ENCODE measurements at places on chromosomes 12 and 14.

DNA sequence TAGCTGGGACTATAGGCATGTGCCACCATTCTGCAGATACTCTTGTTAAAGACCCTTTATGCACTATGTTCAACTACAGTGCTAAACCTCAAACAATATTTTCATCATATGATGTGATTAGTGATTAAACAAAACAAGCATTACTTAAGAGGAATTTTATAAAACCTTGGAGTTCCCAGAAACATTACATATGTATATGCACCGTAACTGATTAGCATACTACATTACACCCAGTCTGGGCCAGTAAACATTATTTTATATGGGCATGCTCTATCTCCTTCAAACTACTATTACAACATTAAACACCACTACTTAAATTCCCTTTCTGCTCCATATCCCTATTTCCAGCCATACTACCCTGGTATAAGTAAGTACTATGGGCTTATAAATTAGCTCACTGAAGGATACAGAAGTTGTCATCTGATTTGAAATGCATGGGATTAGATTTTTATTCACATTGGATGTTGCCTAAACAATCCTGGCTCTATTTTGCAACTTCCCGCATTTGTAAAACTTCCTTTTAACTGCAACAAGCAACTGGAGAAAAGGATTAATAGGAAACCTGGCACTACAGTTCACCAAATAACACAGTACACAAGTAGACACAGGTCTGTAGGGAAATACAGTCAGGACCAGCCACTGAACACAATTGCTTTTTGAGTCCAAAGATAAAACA lies 205.8 kb downstream of the MED13L start:
- DNase-seq = no peak

DNA sequence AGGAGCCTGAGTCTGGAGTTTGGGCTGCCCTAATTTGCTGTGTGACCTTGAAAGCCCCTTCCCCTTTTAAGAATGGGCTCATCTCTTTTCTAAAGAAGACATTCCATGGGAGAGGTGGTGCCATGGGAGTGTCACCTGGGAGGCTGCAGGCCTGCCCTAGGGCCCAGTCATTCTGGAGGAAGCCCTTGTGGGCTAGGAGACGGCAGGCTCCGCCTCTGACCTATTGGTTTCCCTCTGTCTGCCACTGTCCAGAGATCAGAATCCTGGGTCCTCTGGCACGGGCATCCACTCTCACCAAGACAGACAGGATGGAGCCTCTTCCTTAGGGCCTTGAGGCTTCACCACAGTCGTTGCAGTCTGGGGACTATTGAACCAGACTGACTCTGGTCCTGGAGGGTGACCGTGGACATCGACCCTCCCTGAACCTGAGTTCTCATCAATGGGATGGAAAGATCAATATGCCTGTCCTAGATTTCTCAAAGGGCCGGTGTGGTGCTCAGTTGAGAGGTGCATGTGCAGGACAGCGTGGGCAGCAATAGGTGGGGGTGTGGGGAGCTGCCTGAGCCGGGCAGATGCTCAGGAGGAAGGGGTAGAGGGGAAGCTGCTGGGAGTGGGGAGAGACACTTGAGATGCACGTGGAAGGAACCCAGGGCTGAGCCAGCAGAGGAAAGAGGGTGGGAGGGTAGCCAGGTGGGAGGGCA lies 12.2 kb upstream of the CLMN start:
- no peak for DNase-seq

- no peak for DNase-seq
Measured at GRCh38 chr12:96879301-96879700, 27.8 kb upstream of the NEDD1 start.

DNA sequence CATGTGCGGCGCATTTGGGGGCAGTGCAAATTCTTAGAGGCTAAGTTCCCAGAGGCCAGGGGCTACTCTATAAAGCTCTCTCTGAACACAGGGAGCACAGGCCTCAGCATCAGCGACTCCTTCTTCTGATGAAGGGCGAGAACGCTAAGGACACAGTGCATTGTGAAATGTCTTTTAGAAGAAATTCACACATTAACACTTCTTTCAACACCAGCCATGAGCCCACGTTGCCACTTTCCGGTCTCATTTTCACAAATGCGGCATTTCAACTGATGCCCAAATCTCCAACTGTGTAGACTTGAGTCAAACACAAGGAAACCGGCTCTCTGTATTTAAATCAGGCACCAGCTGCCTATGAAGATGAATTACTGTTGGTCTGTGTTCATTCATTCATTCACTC lies 162.0 kb downstream of the FOXN3 start:
- no peak for DNase-seq

DNA sequence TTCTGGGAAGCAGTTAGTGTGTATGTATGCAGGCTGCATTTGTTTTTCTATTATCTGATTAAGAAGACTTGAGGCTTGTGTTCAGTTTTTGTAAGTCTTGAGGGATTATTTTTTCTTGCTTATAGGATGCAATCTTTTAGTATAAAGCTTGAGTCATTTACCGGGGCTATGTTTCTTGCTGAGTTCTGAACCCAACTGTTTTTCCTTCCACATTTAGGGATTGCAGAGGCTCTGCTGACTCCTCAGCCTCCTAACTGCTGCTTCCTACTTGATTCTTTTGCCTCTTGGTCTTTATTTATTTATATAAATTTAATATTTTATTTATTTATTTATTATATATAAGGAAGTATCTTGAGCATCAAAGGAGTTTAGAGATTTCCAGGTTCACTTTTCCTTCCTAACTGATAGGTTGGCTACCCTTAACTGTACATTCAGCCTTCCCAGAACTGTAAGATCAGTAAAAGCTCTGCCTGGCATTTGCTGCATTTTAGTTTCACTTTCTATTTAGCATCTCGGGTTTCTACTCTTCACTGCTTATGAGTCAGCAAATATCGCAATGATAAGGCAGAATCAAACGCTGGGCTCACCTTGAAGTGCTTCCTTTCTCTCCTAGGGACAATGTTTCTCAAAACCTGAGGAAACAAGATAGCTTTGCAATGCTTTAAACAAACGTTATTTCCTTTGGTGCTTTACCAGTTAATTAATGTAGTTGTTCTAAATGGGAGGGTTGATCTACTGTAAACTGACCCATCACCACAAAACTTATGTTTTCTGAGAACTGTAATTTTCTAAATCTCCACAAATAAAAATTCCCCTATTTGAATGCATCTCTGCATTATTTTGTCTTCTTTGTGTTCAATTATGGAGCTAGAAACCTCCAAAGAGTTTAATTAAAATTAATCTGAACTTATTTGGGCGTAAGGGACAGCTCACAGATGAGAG lies 1183.7 kb upstream of the TMEM132C start:
- no peak for DNase-seq

- DNase-seq = no peak
Measured at GRCh38 chr12:109255377-109255776, 53.7 kb downstream of the FOXN4 start.
